Mesenteric fat pad (tissue), 1 donor: ENCODE measurements at places on chromosomes 4 and X.
A peak's percentile ranks its signal among the peaks of the same experiment; 100 is the strongest.

DNA sequence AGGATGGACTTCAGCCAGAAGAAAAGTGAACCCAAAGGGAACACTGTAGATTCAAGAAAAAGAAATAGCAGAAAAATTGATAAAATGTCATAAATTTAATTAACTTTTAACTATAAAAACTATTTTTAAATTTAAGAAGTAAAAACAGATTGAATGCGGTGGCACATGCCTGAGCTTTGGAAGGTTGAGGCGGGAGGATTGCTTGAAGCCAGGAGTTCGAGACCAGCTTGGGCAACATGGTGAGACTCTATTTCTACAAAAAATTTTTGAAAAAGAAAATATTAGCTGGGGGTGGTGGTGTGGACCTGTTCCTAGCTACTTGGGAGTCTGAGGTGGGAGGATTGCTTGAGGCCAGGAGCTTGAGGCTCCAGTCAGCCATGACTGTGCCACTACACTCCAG lies 3.0 kb downstream of the FAM184B start:
- DNase-seq = no peak

DNA sequence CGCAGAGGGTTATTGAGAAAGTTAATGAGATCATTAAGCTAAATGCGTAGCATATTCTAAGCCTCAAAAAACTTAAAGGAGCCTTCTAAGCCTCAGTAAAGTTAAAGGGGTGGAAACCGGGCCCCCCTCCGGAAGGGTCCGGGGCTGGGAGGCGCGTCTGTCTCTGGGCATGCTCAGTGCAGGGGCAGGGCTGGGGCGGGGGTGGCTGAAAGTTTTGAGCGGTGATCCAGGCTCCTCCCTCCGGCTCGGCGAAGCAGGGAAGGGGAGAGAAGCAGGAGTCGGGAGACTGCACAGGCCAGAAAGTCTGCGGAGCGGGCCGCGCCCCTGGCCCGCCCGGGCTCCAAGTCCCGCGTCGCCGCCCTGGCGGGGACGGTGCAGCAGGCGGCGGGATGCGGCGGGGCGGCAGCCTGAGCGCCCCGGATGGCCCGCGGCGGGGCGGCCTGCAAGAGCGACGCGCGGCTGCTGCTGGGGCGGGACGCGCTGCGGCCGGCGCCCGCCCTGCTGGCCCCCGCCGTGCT lies at the start of gene EVC:
Gene EVC (plus strand): TSS at position 241 of the 518 bp plus-strand sequence. CDS start 180 bp downstream, at position 421.
- peak; percentile 91 for DNase-seq

DNA sequence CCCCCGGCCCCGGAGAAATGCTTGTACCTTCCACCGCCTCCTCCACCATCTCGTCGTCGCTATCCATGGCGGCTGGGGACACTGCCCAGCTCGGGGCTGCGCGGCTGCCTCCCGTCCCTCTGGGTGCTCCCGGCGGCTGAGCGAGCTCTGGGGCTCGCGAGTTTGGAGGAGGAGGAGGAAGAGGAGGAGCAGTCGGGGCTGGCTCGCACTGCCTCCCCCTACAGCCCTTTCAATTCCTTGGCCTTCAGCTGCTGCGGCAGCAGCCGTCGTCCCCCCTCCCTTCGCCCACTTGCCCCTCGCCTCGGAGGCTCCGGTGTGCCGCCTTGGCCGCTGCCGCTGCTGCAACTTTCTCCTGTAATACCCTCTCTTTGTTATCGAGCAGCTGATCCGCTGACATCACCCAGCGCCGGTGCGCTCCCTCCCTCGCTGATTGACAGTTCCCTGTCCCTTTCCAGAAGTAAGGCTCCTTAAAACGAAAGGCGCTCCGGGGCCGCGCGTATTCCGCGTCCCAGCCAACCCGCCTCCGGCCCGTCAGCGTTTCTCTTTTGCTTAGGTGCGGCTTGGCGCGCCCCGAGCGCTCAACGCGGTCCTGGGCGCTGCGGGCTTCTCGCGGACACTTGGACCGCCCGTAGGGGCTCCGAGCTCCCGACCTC lies at the start of gene SETD7:
Gene SETD7 (minus strand): TSS at position 149 of the 653 bp plus-strand sequence. CDS start 82 bp downstream, at position 67.
- DNase-seq = peak; percentile 91

- DNase-seq = no peak
Measured at GRCh38 chr4:185412412-185412811, 13.4 kb downstream of the UFSP2 start.
